ENCODE measurements at places on chromosomes 7 and 10.

GRCh38 chr10:43221419-43222209, 45.3 kb downstream of the RASGEF1A start:
- DNase-seq, result no peak

- DNase-seq, result no peak
Observed at GRCh38 chr7:134875867-134876266, 96.4 kb downstream of the CALD1 start.

- DNase-seq, result no peak
Observed at GRCh38 chr10:97123765-97124164, 62.0 kb downstream of the SLIT1 start.

DNA sequence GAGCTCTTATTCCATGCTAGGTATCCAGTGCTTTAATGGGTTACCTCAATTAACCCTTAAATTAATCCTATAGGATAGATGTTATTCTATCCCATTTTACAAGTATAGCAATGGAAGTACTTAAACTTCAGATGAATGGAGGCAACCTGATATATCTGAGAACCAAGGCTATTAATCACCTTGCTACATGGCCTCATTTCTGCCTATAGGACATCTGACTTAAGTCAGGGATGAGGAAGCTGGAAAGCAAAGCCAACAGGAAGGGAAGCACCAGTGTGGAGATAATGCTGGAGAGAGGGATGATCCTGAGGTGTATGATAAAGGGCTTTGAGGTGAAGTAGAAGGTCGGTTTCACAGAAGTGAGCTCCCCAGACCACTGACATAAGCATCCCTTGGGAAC, 132.3 kb downstream of the CHN2 start:
- no peak for DNase-seq

DNA sequence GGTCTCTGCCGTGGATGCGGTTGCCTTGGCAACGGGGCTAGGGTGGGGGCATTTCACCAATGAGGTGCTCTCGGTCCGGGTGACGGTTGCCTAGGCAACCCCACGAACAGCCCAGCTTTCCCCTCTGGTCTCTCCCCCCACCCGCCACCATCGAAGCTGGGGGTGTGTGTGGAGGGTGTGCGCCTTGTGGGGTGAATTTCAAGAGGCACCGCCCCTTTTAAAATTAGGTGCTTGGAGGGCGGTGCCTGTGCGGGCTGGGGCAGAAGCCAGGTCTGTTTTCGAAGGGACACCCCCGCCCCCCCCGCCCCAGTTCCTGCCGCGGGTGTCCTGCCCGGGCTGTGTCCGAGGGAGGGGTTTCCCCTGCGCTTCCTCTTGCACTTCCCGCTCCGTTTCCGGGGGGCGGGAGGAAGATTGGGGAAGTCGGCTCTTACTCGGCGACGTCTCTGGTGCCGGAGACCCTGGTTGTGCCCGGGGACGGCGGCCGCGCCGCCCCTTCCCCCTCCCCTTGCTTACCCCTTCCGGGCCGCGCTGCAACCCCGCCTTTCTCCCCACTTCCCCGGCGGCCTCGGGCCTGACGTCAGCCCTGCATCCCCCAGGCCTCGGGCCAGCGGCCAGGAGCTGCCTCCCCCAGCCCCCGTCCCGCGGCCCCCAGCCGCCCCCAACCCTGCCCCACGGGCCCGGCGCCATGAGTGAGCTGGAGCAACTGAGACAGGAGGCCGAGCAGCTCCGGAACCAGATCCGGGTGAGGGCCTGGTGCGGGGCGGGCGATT, 2.2 kb downstream of the GNB2 start:
- DNase-seq, result peak; percentile 68

DNA sequence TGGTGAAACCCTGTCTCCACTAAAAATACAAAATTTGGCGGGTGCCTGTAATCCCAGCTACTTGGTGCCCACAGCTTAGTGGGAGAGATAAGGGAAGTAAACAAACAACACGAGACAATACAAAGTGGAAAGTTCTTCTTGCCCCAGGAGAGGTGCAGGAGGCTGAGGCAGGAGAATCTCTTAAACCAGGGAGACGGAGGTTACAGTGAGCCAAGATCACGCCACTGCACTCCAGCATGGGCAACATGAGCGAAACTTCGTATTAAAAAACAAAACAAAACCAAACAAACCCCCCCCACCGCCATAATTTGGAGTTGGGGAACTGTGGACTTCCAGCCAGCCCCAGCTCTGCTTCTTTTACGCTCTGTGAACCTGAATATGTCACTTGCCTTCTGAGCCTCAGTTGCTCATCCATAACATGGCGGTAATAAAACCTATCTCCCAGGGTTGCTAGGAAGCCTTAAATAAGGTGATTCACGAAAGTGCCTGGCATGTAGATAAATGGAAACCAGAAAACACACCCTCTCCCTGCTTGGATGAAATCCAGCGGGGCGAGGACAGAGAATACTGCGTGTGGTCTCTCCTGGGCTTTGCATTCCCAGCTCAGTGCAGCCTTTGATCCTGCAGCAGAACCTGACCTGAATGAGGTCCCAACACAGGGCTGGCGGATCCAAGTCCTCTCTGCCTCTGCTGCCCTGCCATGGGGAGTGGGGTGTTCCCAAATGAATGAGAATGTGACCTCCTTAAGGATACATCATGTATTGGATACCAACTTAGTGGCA, 10.2 kb downstream of the MLXIPL start:
- DNase-seq, result no peak

All from GM12864 (cell line).